ENCODE measurements at places on chromosomes 5 and 9.

DNA sequence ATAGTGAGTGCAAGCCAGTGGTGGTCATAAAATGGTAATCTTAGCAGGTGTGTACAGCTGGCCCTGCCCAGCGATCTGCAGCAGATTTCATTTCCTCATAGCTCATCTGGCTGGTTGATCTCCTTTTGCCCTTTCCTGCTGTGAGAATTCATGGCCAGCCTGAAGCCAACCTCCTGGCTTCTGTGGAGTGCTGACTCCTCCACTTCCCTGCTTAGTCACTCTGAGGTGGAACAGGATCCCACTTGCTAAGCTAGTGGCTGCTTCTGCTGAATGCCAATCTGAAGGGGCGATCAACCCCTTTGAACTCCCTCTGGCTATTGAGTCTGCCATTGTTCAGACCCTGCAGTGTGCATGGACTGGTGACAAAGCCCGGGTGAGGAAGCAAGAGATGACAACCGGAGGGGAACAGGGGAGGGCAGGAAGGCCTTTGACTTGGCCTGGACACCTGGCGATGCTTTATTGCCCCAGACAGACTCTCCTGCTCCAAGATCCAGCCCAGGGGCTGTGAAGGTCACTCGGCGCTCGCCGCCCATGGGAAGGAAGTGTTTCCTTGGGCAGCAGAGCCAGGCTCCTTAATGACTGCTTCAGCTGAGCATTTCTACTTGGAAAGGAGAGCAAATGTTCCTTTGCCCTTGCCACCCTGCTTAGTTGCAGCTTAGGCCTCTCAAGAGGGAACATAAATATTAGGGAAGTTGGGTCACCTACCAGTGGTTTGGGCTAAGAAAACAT, 341.1 kb downstream of the ZSWIM6 start:
- peak; percentile 46 for DNase-seq
- no peaks in the 10 kb centered on the region for H3K4me1 ChIP-seq
- no peaks in the 10 kb centered on the region for H3K36me3 ChIP-seq
- no peak overlapping the region for H3K4me3 ChIP-seq
- no peak overlapping the region for H3K27ac ChIP-seq
- H3K27me3 ChIP-seq: peaks cover 3% of the 10 kb centered on the region

DNA sequence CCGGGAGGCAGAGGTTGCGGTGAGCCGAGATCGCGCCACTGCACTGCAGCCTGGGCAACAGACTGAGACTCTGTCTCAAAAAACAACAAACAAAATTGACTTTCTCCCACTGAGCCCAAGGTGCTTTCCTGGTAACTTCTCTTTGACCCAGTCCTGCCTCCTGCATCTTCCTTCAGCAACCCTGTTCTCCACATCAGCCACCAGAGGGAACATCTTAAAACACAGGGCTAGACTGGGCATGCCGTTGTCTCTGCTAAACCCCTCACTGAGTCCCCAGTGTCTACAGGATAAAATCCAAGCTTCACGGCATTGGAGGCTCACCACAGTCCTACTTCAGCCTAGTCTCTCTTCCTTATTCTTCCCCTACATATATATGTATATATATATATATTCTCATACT, 39.8 kb upstream of the KCNMB1 start:
- H3K4me1 ChIP-seq: no peaks in the 10 kb centered on the region
- H3K36me3 ChIP-seq: no peaks in the 10 kb centered on the region
- peak; percentile 83 for DNase-seq
- H3K27ac ChIP-seq: no peak overlapping the region
- peaks cover 27% of the 10 kb centered on the region for H3K27me3 ChIP-seq

GRCh38 chr9:107624234-107624948, 134.8 kb upstream of the KLF4 start:
- H3K36me3 ChIP-seq: no peaks in the 10 kb centered on the region
- DNase-seq: peak; percentile 87
- H3K4me3 ChIP-seq: no peak overlapping the region
- no peaks in the 10 kb centered on the region for H3K27me3 ChIP-seq

DNA sequence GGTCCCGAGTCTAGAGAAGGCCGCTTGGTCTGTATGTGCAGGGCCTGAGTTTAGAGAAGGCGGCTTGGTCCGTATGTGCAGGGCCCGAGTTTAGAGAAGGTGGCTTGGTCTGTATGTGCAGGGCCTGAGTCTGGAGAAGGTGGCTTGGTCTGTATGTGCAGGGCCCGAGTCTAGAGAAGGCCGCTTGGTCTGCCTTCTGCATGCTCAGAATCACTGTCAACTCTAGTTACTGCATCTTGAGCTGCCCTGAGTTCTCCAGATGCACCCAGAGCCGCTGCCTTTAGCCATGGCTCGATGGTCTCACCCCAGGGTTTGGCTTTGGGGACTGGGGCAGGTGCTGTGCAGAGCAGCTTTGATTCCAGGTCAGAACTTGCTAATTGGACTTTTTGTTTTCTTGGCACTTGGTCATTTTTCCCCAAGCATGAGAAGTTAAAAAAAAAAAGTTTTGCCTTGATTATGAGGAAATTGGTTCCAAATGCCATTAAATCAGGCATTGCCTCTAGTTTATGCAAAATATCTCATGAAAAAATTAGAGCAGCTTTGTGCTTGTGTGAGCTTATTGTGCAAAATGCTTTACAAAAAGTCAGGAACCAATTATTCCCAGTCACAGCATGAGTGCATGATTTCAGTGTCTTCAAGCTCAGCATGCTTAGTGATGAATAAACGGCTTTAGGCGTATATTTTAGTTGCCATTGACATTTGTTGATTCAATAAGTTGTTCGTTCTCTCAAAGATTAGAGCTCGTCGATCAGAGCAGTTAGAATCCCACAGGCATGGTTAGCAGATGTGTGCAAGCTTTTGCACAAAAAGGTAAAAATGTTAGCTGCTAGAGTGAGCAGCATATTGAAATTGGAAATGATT, 25.4 kb upstream of the EXOC3 start:
- H3K27ac ChIP-seq: no peak overlapping the region
- no peaks in the 10 kb centered on the region for H3K27me3 ChIP-seq
- peaks cover 8% of the 10 kb centered on the region for H3K4me1 ChIP-seq
- H3K36me3 ChIP-seq: peaks cover 70% of the 10 kb centered on the region
- peak; percentile 37 for DNase-seq

DNA sequence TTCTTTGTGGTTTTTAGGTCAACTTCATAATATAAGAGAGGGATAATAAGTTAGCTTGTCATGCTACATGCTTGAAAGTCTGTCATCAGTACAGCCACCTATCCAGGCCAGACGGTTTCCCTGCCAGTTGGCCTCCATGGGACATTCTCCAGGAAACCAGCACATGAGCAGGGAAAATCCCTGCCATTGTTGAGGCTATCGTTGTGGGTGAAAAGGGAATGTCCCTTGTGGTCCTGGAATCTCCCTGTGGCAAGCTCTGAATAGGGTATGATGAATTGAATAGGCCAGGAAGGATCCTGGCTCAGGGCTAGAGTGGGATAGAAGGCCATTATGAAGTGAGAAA, 12.3 kb downstream of the F2RL1 start:
- DNase-seq: peak; percentile 77
- H3K36me3 ChIP-seq: no peaks in the 10 kb centered on the region
- no peak overlapping the region for H3K4me3 ChIP-seq
- peaks cover 12% of the 10 kb centered on the region for H3K4me1 ChIP-seq
- no peaks in the 10 kb centered on the region for H3K27me3 ChIP-seq

- H3K27me3 ChIP-seq: no peaks in the 10 kb centered on the region
- peaks cover 53% of the 10 kb centered on the region for H3K4me1 ChIP-seq
- H3K36me3 ChIP-seq: no peaks in the 10 kb centered on the region
- no peak for DNase-seq
- peak overlapping the region; percentile 11 for H3K4me3 ChIP-seq
These were observed 365.3 kb downstream of the BNC2 start for GRCh38 chr9:16505199-16505598.

- H3K4me3 ChIP-seq: no peak overlapping the region
- H3K36me3 ChIP-seq: peaks cover 5% of the 10 kb centered on the region
- peaks cover 6% of the 10 kb centered on the region for H3K4me1 ChIP-seq
- DNase-seq: peak; percentile 27
- H3K27ac ChIP-seq: no peak overlapping the region
These were observed 52.9 kb downstream of the EHMT1 start for GRCh38 chr9:137671721-137672120.

DNA sequence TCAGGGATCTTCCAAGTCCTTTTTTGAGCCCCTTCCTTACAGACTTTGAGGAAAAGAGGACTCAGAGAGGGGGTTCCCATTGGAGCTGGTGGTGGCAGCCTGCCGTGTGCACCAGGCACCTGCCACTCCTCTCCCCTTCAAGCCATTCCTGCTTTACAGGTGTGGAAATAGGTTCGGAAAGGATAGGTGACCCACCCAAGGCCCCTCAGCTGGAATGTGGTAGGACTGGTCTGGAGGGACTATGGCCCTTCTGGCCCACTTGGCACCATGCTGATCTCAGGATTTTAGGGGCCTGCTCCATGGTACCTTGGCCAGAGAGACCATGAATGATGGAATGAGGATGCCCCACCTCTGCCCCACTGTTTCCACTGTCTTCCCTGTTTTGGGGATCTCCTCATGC, 1.4 kb downstream of the GALNT12 start:
- H3K27ac ChIP-seq: no peak overlapping the region
- H3K4me1 ChIP-seq: peaks cover 19% of the 10 kb centered on the region
- peaks cover 30% of the 10 kb centered on the region for H3K27me3 ChIP-seq
- H3K4me3 ChIP-seq: no peak overlapping the region

DNA sequence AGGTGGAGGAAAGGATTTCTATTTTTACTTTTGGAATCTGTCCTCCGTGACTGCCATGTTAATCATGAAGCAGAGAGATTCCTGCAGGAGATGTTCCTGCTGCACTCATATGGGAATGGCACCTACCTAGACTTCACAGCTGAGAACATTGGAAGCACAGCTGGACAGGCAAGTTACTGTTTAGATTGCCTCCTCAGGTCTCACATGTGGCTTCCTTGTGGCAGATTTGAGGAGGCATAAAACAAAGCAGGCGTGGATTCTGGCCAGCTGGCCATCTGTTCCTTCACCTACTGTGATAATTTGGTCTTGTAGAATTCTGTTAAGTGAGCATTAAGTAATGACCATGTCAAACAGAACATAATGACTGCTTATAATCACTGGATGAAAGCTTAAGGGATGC, 193.4 kb downstream of the EDIL3 start:
- no peaks in the 10 kb centered on the region for H3K36me3 ChIP-seq
- H3K4me3 ChIP-seq: no peak overlapping the region
- no peaks in the 10 kb centered on the region for H3K27me3 ChIP-seq

- no peaks in the 10 kb centered on the region for H3K27me3 ChIP-seq
- H3K27ac ChIP-seq: no peak overlapping the region
- no peaks in the 10 kb centered on the region for H3K36me3 ChIP-seq
- DNase-seq: no peak
These were observed 8.2 kb upstream of the FST start for GRCh38 chr5:53472279-53472678.

- peaks cover 64% of the 10 kb centered on the region for H3K4me1 ChIP-seq
- no peaks in the 10 kb centered on the region for H3K36me3 ChIP-seq
- no peak overlapping the region for H3K4me3 ChIP-seq
- no peak for DNase-seq
These were observed 248.0 kb upstream of the KLF4 start for GRCh38 chr9:107737610-107737986.

DNA sequence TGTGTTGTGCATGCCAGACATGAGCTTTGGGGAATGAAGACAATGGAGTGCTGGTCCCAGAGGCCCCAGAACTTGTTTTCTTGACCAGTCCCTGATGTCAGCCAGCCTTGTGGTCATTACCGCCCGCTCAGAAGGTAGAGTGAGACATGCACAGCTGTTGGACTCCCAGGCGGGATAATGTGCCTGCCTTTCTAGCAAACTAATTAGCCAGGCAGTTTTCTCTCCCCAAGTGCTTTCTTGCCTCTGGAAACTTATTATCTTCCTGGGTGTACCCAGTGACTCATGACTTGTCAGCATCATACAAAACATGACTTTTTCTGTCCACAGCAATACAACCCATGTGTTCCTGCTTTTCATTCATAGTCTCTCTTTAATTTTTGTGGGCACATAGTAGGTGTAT, 131.1 kb downstream of the RMI1 start:
- H3K27ac ChIP-seq: no peak overlapping the region
- DNase-seq: peak; percentile 36
- H3K4me3 ChIP-seq: no peak overlapping the region
- H3K27me3 ChIP-seq: no peaks in the 10 kb centered on the region

DNA sequence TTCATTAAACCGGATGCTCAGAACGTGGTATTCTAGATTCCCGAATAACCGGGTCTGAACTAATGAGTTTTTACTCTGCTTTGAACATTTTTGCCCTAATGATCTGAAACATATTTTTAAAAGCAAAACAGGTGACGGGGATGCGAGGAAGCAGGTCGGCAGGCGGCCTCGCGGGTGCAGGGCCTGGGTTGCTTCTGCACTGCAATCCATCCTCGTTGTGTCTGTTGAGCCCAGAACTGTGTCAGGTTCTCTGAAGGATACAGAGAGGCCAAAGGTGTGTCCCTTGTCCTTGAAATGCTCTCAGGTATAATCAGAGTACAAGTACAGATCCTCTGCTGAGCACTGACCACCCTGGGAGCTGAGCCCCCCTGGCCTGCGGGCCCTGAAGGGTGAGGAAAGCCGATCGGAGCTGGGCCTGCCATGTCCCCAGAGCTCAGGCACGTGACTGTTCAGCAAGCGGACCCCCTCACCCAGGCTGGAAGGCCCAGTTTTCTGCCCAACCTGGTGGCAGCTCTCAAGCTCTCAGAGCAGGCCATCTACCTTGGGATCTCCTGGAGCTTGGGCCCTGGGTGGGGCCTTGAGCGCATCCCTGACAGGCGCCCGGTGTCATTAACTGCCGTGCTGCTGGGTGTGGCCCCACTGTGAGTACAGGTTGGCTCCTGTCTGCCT, 151.8 kb downstream of the OLFM1 start:
- H3K36me3 ChIP-seq: no peaks in the 10 kb centered on the region
- H3K27ac ChIP-seq: no peak overlapping the region
- DNase-seq: peak; percentile 38
- no peaks in the 10 kb centered on the region for H3K4me1 ChIP-seq

GRCh38 chr9:16987026-16987425, 116.6 kb upstream of the BNC2 start:
- no peaks in the 10 kb centered on the region for H3K36me3 ChIP-seq
- H3K4me1 ChIP-seq: peaks cover 20% of the 10 kb centered on the region
- H3K27me3 ChIP-seq: no peaks in the 10 kb centered on the region
- no peak overlapping the region for H3K4me3 ChIP-seq
- H3K27ac ChIP-seq: peak overlapping the region; percentile 66

GRCh38 chr9:36559036-36559695, 13.5 kb upstream of the MELK start:
- no peak for DNase-seq
- peaks cover 16% of the 10 kb centered on the region for H3K4me1 ChIP-seq
- no peak overlapping the region for H3K4me3 ChIP-seq

GRCh38 chr5:83245037-83245436, 167.7 kb downstream of the XRCC4 start:
- DNase-seq: no peak
- H3K4me1 ChIP-seq: no peaks in the 10 kb centered on the region
- no peak overlapping the region for H3K4me3 ChIP-seq
- no peaks in the 10 kb centered on the region for H3K36me3 ChIP-seq
- H3K27ac ChIP-seq: no peak overlapping the region
- no peaks in the 10 kb centered on the region for H3K27me3 ChIP-seq

- peak; percentile 71 for DNase-seq
- H3K27ac ChIP-seq: no peak overlapping the region
- no peaks in the 10 kb centered on the region for H3K36me3 ChIP-seq
- H3K27me3 ChIP-seq: no peaks in the 10 kb centered on the region
- H3K4me3 ChIP-seq: no peak overlapping the region
These were observed 49.2 kb downstream of the EQTN start for GRCh38 chr9:27247756-27248155.

Data from osteoblast (primary cell).